ENCODE measurements at places on chromosomes 4 and X. TPM values are rescaled to one million over a fixed set of nuclear protein-coding genes. Genes with fewer than 3 reads are reported as not detected.
A peak's percentile ranks its signal among the peaks of the same experiment; 100 is the strongest.

- DNase-seq = peak; percentile 21
Measured at GRCh38 chr4:40630335-40631021, 814 bp upstream of the RBM47 start.

DNA sequence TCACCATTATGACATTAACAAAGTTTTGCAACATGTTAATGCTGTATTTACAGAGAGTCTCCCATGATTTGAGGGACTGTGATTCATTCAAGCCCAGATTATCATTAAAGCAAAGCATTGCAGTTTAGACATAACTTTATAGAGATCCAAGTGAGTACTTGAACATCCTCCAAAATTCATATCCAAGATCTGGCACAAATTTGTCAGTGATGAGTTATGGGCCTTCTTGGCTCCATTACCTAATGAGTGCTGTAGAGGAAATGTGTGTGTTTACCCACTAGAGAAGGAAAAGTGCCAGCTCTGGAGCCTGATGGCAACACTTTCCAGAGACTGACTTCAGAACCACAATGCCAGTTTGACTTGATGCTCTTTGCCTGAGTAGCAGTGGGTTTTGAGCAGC, 432.3 kb downstream of the GALNTL6 start:
- DNase-seq = no peak

CCNA2 gene
- 23.0 TPM for polyA plus RNA-seq

DNA sequence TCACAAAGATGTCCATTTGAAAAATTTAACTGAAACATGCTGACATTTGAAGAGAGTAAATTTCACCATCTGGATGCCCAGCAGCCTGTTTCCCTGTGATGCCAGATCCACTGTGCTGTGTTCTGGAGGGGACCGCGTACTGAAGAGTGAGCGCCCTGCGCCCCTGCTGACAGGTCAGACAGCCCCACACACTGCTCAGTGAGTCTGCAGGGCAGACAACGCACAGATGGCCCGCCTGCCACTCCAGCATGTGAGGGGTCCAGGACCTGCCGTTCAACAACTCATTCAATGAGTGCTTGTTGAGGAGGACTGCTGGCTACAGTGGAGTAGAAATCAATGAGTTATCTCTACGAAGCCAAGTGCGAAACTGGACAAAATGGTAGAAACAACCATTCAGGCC, 49.2 kb downstream of the FGFRL1 start:
- no peak for DNase-seq

ZNF630 gene
- polyA plus RNA-seq = 1.2 TPM

DNA sequence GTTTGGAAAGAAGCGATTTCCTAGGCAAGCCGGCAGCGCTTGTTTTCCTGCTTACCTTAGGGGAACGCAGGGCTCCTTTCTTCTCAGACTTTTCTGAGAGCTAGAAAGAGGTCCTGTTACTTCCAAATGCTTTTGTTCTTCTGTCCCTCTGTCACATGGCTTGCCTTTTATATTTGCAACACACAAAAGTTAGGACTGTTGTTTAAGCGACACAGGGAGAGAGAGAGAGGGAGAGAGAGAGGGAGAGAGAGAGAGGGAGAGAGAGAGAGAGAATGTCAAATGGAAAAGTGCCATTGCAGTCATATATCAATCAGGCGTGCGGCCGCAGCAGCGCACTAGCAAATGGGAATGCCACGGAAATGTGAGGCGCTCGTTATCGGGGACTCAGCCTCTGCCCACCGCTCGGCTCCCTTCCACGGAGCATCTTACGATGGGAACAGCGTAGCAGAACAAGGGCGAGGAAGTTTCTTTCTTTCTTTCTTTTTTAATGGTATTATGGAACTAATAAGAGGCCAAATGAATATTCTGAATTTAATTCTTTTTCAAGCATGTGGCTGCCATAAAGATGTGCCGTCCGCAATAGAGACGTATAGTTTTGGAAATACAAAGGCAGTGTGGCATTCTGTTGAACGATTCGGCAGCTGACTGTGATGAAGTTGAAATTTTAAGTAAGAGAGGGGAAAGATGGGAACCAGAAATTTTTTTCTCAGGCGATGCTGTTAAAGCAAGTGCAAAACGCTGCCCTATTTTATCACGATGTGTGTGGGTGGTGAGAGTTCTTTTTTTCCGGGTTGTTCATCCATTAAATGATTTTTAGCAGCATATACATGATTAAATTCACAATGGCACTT, at the start of gene NDP:
NDP (minus strand) TSS at position 142 of the 851 bp plus-strand sequence. CDS start 14,745 bp downstream, outside the sequence.
- DNase-seq = peak; percentile 32

- DNase-seq = no peak
Measured at GRCh38 chr4:182809417-182810102, 107.6 kb downstream of the DCTD start.

BANK1 gene
- 0.05 TPM for polyA plus RNA-seq

- DNase-seq = no peak
Measured at GRCh38 chr4:106707776-106708463, 328.2 kb downstream of the DKK2 start.

DNA sequence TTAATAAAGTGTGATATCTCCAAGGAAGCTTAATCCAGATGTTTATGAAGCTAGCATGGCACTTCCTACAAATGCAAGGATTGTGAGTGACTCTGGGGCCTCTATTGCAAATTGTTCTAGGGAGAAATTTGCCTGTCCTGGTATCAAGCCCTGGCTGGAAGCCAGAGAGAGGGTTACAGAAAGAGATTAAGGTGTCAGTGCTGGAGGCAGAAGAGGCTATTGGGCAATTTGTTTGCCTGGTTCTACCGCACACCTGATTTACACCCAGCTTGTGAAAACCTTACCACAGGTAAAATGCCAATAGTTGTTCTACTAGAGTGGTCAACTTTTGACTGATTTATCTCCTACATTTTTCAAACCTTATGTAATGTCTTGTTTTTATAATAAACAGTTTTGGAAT, 186.7 kb upstream of the FAT1 start:
- no peak for DNase-seq

DNA sequence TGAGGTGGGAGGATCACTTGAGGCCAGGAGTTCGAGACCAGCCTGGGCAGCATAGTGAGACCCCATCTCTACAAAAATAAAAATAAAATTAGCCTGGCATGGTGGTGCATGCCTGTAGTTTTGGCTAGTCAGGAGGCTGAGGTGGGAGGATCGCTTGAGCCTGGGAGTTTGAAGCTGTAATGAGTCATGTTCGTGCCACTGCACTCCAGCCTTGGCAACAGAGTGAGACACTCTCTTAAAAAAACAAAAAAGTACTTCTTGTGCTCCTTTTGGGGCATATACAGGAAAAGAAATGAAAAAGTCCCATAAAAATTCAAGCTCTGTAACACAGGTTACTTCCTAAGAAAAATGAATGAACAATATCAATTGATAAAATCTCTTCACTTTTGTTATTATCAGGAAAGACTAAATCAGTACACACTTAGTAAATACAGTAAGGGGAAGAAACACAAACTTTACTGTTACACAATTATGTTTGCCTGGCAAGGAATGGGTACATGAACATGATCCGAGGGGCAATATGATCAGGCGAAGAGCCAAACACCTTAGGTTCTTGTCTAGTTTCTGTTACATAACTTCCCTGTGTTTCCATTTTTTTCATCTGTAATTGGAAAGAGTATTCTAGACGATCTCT, 46.9 kb downstream of the CCDC158 start:
- no peak for DNase-seq

DNA sequence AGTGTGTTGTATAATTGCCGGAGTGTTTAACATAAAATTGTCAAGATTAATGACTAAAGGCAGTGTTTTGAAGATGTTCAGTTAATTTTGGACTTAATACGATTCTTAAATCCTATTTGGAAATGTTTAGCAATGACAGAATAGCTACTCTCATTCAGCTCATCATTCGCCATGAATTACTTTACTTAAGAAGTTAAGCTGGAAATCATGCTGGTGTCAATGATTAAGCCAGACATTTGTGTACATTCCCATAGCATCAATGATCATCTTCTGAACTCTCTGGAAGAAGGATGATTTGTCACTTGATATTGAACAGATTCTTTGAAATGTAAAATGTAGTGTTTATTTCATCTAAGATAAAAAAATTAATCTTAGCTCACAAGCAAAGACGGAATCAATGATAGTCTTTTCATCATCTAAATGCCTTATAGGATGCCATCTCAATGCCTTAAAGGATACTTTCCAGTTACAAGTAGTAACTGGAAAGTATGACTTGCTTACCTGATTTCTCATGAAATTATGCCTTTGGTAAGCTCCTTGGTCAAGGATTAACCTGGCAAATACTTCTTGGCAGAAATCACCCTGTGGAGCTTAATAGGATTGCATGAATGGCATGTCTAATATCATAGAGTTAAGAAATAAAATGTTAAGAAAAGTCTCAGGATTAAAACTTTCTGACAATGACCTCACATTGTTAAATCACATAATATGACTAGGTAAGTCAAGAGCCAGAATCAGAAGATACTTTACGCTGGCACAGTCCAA, 515.5 kb upstream of the AGA start:
- no peak for DNase-seq

DNA sequence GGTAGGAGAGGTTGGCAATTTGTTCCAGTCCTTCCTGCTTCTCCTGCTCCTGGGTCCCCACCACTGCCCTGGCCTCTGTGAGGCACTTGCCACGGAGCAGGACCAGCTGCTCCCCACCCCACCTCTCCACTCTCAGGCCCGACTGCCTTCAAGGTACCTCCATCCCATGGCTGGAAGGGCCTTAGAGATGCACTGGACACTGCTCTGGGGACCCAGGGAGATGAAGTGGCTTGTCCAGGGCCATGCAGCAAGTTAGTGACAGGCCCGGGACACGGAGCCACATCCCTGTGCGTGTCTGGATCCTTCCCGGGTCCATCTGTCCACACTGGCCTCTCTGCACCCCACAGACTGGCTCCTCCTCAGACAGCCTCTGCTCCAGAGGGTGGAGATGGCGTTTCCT, 105.3 kb downstream of the CPZ start:
- DNase-seq = no peak

TKTL1 gene
- polyA plus RNA-seq = 0.02 TPM

- no peak for DNase-seq
Measured at GRCh38 chrX:150450519-150451177, 87.5 kb downstream of the MAMLD1 start.

- no peak for DNase-seq
Measured at GRCh38 chr4:107966903-107967302, 22.8 kb upstream of the HADH start.

- no peak for DNase-seq
Measured at GRCh38 chr4:127881563-127881864, 821 bp downstream of the PLK4 start.

ARHGAP10 gene
- 12.0 TPM for polyA plus RNA-seq

- no peak for DNase-seq
Measured at GRCh38 chrX:41066969-41067368, 18.3 kb upstream of the USP9X start.

DNA sequence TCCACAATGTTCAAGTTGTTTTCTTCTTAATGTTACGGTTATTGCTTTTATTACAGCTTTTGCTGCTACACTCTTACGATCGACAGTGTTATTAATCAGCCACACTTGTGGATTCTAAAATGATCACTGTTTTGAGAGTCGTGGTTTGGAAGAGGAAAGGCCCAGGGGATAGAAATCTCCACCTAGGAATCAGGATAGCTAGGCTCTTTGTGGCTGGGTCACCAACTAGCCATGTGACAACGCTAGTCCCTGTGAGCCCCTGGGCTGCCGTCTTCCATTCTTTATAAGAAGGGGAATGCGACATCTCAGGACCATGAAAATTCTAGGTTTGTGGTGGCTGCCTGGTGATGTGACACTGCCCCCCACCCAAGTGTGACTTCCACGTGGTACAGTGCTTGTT, 380 bp downstream of the SLC34A2 start:
- DNase-seq = no peak

TAB3 gene
- polyA plus RNA-seq = 9.2 TPM

GRCh38 chrX:38879631-38880220, 78.5 kb downstream of the MID1IP1 start:
- DNase-seq = no peak

DNA sequence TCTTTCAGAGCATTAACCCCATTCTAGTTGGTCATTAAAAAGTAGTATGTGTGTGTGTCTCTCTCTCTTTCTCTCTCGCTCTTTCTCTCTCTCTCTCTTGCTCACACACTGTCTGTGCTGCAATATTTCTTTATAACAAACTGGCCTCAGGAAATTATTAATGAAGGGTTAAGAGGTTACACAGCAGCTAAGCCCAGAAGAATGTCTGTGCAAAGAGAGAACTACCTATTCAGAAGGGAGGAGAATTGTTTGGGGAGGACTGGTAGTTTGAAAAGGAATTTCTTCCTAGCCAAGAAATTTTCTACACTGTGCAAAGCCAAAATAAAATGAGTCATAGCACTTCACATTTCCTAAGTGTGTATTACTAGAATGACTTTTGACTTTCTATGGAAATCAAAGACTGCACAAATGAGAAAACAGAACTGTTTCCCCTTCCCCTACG, 22.2 kb downstream of the PDGFC start:
- DNase-seq = no peak

DNA sequence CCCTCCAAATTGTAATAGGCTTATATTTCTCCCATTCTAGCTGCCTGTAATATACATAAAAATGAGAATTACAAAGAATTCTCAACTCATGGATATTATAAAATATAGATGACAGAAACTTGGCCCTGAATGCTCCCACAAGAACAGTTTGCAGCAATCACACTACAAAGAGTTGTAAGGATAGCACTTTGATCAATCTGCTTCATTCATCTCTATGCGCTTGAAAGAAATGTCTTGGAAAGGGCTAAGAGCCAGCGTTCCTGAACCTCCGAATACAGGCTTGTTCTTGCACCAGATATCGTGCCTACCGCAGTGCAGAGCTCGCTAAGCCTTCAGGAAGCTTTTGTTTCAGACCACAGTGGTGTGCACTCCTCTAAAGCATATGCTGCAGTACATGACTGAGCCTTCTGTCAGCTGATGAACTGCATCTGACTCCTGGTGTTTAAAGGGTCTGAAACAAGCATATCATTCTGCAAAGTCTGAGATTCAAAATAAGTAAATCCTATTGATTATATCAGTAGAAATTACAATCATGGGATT, 417.6 kb upstream of the ZFP42 start:
- no peak for DNase-seq

DNA sequence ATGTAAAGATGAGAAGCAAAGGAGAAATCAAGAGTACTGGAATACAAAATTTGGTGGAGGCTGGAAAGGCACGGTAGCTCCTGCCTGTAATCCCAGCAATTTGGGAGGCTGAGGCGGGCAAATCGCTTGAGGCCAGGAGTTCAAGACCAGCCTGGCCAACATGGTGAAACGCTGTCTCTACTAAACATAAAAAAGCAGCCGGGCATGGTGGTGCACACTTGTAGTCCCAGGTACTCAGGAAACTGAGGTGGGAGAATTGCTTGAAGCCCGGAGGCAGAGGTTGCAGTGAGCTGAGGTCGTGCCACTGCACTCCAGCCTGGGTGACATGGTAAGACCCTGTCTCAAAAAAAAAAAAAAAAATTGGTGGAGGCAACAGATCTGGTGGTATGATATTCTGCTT, 1086.0 kb downstream of the NLGN4X start:
- no peak for DNase-seq

DNA sequence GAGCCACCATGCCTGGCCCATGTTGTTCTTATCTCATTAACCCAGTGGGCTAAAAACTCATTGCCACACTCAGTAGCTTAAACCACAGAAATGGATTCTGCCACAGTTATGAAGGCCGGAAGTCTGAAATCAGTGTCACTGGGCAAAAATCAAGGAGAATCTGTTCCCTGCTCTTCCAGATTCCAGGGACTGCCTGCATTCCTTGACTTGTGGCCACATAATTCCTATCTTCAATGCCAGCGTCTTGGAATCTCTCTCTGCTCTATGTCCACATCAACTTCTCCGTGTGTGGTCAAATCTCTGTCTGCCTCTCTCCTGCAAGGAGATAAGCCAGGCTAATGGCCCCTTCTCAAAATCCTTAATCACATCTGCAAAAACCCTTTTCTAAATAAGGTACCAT, 4.1 kb upstream of the WFS1 start:
- no peak for DNase-seq

Data from SK-N-SH (cell line).